ENCODE measurements at places on chromosomes 4 and X.

DNA sequence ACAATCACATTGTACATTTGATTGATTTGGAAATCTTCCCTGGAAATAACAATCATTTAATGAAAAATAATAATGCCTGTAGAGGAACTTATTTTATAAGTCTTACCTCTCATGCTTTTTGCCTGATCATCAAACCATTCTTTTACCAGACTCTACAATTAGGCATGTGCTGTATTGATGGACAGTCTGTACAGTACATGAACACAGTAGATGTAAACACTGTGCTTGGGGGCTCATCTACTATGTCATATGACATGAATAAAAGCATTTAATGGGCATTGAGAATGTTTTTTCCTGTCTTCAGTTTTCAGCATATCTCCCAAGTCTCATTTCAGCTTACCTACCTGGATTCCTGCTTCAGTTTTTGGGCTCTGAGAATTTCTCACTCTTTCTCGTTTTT lies 1070.9 kb downstream of the STIM2 start:
- H3K36me3 ChIP-seq, result no peaks in the 10 kb centered on the region
- no peak for DNase-seq
- H3K4me1 ChIP-seq, result no peaks in the 10 kb centered on the region
- H3K27me3 ChIP-seq, result no peaks in the 10 kb centered on the region

DNA sequence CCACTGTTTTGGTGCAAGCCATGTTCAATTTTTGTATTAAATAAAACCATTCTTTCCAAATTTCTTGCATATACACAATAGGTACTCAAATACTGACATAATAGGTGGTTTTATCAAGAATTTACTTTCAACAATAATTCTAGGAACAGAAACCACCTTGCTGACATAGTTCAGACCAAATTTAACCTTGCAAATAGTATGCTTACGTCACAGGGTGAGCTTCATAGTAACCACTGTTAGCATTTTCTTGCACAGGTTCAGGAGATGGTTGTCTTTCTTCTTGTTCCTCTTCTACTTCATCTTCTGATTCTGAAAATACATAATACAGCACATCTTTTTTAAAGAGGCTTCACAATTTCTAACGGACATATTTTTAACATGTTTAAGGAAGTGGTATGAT lies 17.6 kb downstream of the G3BP2 start:
- H3K4me1 ChIP-seq, result no peaks in the 10 kb centered on the region
- DNase-seq, result no peak
- peaks cover 25% of the 10 kb centered on the region for H3K36me3 ChIP-seq
- no peak overlapping the region for H3K27ac ChIP-seq
- no peak overlapping the region for H3K4me3 ChIP-seq

DNA sequence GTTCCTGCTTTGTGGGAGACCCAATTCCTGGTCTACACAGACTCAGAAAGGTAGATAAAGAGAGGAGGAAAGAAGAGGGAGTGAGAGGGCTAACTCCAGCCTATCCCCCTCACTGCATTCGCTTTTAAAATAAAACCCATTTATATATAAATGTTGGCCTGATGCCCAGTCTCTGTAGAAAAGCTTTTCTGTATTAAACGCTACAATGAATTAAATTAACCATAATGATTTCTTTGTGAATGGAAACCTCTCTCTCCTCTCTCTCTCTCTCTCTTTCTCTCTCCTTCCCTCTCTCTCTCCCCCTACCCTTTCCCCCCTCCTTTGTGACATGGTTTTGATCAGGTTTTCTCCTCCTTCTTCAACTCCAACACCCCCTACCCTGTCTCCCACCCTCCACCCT lies 34.8 kb downstream of the PJA1 start:
- H3K27ac ChIP-seq, result no peak overlapping the region
- DNase-seq, result no peak

DNA sequence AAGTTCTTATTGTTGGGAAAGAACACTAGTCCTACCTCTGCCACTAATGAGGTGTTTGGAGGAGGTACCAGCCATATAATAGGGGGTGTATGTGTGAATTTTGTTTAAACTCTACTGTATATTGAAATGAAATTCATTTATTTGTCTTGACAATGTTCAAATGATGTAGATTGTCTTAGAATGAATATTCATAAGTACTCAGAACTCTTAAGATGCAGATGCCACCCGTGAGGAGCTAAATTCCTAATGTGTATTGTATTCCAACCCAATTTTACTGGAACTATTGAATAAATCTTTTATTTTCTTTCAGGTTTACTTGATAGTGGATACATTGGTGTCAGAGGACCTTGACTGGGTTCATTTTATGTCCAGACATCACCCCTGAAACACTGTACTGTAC lies 63.9 kb upstream of the RAB33B start:
- H3K4me1 ChIP-seq, result no peaks in the 10 kb centered on the region
- H3K4me3 ChIP-seq, result no peak overlapping the region
- no peak overlapping the region for H3K27ac ChIP-seq
- no peaks in the 10 kb centered on the region for H3K27me3 ChIP-seq
- H3K36me3 ChIP-seq, result peaks cover 5% of the 10 kb centered on the region

DNA sequence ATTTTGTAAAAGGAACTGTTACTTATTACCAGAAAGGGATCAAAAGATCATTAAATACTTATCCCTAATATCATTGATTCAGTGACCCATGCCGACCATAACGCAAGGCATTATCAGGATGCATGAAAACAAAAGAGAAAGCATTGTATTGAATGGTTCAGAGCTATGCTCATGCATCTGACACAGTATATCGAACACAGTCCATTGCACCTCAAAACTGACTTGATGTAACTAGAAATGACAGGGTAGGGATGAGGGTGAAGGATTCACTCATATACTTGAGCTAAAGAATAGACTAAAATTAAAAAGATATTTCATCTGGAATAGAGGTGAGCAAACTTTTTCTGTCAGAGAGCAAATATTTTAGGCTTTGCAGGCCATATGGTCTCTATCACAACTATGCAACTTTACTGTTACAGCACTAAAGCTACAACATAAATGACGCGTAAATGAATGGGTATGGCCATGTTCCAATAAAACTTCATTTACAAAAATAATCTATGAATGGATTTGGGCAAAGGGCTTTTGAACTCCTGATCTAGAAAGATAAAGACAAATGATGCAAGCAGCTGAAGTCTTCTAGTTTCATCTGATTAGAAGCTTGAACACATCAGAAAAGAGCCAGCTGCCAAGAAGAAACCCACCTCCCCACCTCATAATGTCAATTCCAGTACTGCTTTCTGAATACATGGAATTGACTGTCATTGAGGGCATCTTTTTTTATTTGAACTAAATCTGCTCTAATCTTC lies 12.9 kb upstream of the SPP1 start:
- no peak overlapping the region for H3K4me3 ChIP-seq
- no peaks in the 10 kb centered on the region for H3K4me1 ChIP-seq
- DNase-seq, result no peak
- no peak overlapping the region for H3K27ac ChIP-seq

GRCh38 chrX:154379569-154379951 lies 465 bp downstream of the EMD start:
- no peaks in the 10 kb centered on the region for H3K4me1 ChIP-seq
- peak overlapping the region; percentile 93 for H3K27ac ChIP-seq
- H3K4me3 ChIP-seq, result peak overlapping the region; percentile 77
- no peaks in the 10 kb centered on the region for H3K36me3 ChIP-seq
- no peaks in the 10 kb centered on the region for H3K27me3 ChIP-seq
- no peak for DNase-seq

DNA sequence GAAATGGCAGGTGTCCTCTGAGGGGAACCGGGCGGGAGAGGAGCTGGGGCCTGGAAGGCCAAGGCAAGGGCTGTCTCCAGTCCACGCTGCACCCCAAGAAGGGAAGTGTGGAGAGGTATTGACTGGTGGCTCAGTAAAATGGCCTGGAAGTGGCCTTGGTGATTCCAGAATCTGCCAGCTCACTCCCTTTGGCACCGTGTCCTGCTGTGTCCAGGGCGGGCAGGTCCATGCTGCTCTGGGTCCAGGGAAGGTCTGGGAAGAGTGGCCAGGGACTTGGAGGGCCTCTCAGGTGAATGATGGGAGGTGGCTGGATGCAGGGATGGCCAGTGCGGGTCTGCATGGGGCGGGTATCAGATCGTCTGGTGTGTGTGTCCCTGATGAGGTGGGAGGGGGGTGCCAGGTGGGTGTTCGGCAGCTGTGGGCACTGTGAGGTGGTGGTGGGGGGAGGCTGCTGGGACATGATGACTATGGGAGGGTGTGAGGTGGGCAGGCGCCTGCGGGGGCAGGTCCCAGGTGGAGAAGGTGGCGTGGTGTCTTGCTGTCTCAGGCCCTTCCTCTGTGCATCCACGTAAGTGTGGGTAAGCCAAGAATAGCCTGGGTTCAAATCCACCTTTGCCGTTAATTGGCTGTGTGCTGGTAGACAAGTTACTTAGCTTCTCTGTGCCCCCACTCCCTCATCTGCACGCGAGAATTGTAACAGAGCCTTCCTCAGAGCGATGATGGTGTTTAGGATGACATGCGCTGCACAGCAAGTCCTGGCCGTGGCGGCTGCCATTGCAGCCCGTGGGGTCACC lies 17.7 kb downstream of the RGS12 start:
- peak; percentile 8 for DNase-seq
- no peak overlapping the region for H3K4me3 ChIP-seq
- no peak overlapping the region for H3K27ac ChIP-seq
- peaks cover 2% of the 10 kb centered on the region for H3K36me3 ChIP-seq

DNA sequence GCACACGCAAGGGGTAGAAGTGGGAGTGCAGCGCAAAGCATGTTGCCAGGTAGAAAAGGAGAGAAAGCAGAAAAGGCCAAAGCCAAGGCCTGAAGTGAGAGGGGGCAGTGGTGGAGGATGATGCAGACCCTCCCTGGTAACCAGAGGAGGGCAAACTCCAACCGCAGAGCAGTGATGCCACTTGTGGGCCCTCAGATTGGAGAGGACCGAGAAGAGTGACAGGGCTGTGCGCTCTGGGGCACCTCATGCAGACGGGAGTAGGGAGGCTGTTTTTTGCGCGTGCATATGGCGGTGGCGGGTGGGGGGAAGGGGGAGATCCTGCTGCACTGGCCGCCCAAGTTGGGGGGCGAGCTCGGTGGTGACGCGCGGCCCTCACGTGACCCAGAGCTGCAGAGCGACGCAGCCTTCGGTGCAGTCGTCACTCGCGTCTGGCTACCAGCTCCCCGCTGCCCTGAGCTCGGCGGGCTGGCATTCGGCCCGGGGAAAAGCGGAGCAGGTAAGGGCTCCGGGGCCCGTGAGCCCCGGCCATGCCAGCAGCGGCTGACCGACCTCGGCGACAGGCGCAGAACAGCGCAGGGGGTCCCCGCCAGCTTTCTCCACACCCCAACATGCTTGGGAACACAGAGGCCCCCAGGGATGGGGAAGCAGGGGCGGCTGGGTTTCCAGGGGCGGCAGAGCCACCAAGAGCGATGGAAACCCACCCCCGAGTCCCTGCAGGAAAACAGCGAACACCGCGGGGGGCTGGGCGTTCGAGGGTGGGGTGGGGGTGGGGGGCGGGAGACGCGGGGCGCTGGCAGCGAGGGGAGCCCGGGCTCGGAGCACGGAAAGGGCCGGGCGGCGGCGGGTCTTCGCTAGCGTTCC lies at the start of gene BEX3:
Gene BEX3 (plus strand): TSS at position 421 of the 861 bp plus-strand sequence. CDS start 984 bp downstream, outside the sequence.
- H3K36me3 ChIP-seq, result no peaks in the 10 kb centered on the region
- no peaks in the 10 kb centered on the region for H3K27me3 ChIP-seq
- peak within 1 kb of the TSS; percentile 86 for H3K27ac ChIP-seq
- H3K4me1 ChIP-seq, result peaks cover 2% of the 10 kb centered on the region

- no peaks in the 10 kb centered on the region for H3K27me3 ChIP-seq
- H3K27ac ChIP-seq, result no peak overlapping the region
- DNase-seq, result no peak
- H3K4me1 ChIP-seq, result no peaks in the 10 kb centered on the region
Measured at GRCh38 chr4:139963708-139964107, 190.3 kb downstream of the MAML3 start.

GRCh38 chr4:106773076-106773905 lies 262.8 kb downstream of the DKK2 start:
- H3K4me3 ChIP-seq, result no peak overlapping the region
- no peaks in the 10 kb centered on the region for H3K4me1 ChIP-seq
- no peak for DNase-seq
- no peak overlapping the region for H3K27ac ChIP-seq
- no peaks in the 10 kb centered on the region for H3K36me3 ChIP-seq
- H3K27me3 ChIP-seq, result no peaks in the 10 kb centered on the region

GRCh38 chrX:1417921-1418771 lies 26.2 kb upstream of the SLC25A6 start:
- DNase-seq, result no peak
- peaks cover 22% of the 10 kb centered on the region for H3K36me3 ChIP-seq
- no peak overlapping the region for H3K27ac ChIP-seq
- no peaks in the 10 kb centered on the region for H3K4me1 ChIP-seq
- H3K27me3 ChIP-seq, result no peaks in the 10 kb centered on the region
- H3K4me3 ChIP-seq, result no peak overlapping the region

GRCh38 chr4:154744341-154744926 lies 634 bp downstream of the LRAT start:
- DNase-seq, result no peak
- H3K27me3 ChIP-seq, result peaks cover 42% of the 10 kb centered on the region
- no peak overlapping the region for H3K27ac ChIP-seq
- peak overlapping the region; percentile 52 for H3K4me3 ChIP-seq
- H3K4me1 ChIP-seq, result no peaks in the 10 kb centered on the region

DNA sequence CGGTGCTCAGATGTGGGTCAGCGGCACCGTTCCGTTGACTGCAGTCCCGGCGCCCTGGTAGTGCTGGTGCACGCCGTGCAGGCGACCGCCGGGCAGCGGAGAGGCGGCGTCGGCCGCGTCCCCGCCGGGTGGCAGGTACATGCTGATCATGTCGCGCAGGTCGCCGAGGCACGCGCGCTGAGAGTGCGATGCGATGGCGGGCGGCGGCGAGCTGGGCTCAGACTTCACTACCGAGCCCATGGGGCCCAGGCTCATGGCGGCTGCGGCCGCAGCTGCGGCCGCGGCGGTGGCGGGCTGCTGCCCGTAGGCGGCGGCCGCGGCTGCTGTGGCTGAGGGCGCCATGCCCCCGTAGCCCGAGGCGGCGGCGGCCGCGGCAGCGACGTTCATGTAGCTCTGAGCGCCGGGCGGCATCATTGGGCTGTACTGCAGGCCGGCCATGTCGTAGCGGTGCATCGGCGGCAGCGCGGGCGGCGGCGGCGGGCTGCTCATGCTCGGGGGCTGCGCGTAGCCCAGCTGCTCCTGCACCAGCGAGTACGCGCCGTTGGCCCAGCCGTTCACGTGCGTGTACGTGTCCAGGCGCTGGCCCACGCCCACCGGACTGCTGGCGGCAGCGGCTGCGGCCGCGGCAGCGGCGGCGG lies 1.0 kb downstream of the SOX3 start:
- no peaks in the 10 kb centered on the region for H3K4me1 ChIP-seq
- DNase-seq, result peak; percentile 32
- no peaks in the 10 kb centered on the region for H3K36me3 ChIP-seq
- H3K27ac ChIP-seq, result no peak overlapping the region
- peaks cover 41% of the 10 kb centered on the region for H3K27me3 ChIP-seq

GRCh38 chr4:86967073-86967472 lies 32.3 kb downstream of the AFF1 start:
- H3K27me3 ChIP-seq, result no peaks in the 10 kb centered on the region
- H3K4me3 ChIP-seq, result no peak overlapping the region
- DNase-seq, result no peak
- peaks cover 13% of the 10 kb centered on the region for H3K4me1 ChIP-seq

GRCh38 chrX:118272242-118272641 lies 73.7 kb upstream of the WDR44 start:
- no peak for DNase-seq
- H3K4me1 ChIP-seq, result no peaks in the 10 kb centered on the region
- no peaks in the 10 kb centered on the region for H3K27me3 ChIP-seq
- no peak overlapping the region for H3K27ac ChIP-seq
- no peak overlapping the region for H3K4me3 ChIP-seq
